ENCODE measurements at places on chromosomes 2 and 18. TPM values are rescaled to one million over a fixed set of nuclear protein-coding genes. Genes with fewer than 3 reads are reported as not detected.

- DNase-seq: peak; percentile 95
These were observed 188.1 kb downstream of the ZEB2 start for GRCh38 chr2:144331674-144332355.

GRCh38 chr2:170836027-170836426, 19.3 kb downstream of the GAD1 start:
- DNase-seq: no peak

The SMAD2 gene
- 139 TPM for total RNA-seq

The SERPINB5 gene
- not detected for total RNA-seq

The TLX2 gene
- not detected for total RNA-seq

GRCh38 chr2:56522605-56523089, 338.9 kb downstream of the CCDC85A start:
- no peak for DNase-seq

GRCh38 chr2:152638056-152638455, 79.2 kb downstream of the PRPF40A start:
- no peak for DNase-seq

DNA sequence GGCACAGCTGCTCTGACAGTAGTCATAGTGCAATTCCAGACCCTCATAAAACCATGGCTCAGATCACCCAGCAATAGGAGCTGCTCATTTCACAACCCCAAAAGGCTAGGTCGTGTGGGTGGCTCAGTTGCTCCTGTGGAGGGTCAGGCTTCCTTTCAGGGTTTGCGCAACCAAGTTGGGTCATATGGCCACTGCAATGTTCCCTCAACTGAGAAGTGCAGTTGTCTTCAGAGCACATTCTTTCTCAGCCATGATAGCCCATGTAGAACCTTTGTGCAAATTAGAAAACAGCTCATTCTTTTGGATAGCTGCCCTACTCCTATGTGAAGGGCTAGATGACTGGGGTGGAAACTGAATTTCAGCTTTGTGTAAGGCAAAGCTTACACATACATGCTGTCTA, 3.2 kb downstream of the SERPINB13 start:
- DNase-seq: no peak

DNA sequence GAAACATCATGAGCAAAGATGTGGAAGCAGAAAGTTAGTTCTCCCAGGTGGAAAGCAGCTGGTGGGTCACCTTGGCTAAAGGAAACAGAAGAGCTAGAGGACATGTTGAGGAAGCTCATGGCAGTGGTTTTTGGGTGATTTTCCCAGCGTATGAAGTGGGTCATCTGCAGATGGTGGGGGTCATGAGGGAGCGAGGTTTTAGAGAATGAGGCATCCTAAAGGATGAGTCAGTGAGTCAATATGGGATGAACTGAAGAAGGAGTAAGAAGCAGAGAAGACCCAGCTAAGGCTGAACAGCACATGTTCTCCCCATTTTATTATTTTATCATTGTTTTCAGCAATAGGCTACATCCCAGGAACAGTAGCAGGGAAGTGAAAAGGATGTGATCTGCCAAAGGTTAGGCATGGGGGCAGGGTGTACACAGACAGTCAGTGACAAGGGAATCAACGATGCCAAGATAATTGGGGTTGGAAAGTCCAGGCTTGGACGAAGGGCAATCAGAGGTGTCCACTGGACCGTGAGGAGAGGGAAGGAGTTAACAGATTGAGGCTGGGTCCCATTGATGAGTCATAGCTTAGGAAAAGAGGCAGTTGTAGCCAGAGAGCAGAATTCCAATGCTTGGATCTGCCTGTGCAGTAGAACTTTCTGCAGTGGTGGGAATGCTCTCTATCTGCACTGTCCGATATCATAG, 289.3 kb upstream of the RAB12 start:
- DNase-seq: no peak

GRCh38 chr2:62415518-62415917, 90.5 kb downstream of the TMEM17 start:
- DNase-seq: no peak

DNA sequence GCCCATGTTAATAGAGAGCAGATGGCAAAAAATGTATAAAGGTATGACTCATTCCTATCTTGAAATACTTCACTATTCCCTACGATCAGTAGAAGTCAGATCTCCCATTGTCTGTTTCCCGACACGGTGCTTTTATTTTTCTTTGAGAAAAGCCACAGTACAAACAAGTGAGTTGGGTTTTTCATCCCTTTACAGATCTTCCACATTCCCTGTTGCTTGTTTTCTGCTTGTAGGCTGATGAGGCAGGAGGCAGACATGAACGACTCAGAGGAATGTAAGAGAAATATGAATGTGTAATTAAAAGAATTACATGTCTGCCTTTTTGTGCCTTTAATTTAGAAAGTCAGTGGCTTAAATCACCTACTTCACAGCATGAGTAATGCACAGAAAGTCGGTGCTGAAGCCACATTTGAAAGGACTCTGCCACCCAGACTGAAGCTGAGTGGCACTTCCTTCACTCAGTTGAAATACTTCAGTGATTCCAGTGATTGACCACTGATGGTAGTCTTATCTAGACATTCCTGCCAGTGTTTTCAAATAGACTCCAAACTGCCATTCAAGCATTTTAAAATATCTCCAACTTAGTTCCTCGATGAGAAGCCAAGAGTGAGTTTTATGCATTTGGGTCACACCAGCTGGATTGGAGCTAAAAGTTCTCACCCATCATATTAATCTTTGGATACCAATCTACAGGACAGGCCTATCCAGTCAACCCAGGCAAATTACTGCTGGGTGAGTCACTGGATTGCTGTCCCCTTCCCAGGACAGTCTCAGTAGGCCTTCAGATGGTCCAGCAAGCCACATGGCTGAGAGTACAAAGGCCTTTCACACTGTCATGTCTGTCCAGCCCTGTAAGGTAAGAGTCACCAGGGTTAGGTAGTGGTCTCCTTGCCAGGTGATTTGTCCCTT, 79.0 kb downstream of the COLEC12 start:
- DNase-seq: no peak

DNA sequence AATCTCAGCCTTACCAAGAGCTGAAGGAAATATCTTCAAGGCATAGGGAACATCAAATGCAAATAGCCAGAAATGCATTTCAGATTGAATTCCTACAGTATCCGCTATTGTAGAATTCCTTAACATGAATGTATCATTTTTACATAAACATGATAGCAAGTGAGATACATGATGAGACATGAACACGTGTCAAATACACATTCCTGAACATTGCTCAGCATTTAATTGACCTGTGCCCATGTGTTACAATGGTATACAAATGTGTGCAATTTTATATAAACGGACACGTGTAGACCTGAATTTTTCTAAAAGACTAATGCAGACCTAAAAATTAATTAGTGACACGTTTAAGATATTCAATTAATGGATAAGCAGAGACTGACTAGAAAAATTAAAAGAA, 133.0 kb upstream of the TLK1 start:
- no peak for DNase-seq

GRCh38 chr2:8413589-8414135, 268.2 kb upstream of the ID2 start:
- DNase-seq: no peak

DNA sequence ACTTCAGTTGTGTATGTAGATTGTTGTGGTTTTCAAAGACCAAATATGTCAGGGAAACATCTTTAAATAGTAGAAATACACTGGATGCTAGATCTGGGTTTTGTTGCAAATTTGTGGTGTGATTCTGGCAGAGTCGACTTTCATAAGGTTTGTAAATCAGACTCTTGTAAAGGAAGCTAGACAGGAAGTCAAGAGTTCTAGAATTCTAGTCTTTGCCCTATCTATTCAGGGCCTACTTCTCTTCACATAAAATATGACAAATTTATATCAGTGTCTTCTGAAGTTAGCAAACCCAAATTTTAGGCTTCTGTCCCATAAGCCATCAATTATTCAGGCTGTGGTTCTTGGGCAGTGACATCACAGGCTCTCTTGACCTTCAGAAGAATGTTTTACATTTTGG, 1579.2 kb upstream of the PIK3C3 start:
- no peak for DNase-seq

- DNase-seq: no peak
These were observed 127.1 kb downstream of the GREB1L start for GRCh38 chr18:21369146-21369545.

Data from spleen (tissue), 13 donors.